SK-N-DZ (cell line): ENCODE measurements at places on chromosomes 16 and 17.
A peak's percentile ranks its signal among the peaks of the same experiment; 100 is the strongest.

- no peak for DNase-seq
These were observed 482.7 kb upstream of the EEF2KMT start for GRCh38 chr16:5580296-5580695.

DNA sequence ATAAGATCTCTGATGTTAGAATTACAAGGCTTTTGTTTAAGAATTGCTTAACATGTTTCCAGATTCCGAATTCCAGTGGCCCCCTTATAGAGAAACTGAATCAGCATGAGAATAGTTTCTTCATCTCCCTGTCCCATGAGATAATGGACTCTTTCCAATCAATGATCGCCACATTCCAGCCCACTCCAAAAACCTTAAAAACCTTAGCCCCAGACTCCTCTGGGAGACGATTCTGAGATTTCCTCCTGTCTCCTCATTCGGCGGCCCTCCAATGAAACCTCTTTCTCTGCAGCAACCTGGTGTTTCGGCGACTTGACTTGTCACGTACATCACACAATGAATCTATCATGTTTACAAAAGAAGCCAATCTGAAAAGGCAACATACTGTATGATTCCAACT, 197.1 kb upstream of the PSMD7 start:
- DNase-seq: no peak

GRCh38 chr17:63557416-63557815, 7.1 kb downstream of the DCAF7 start:
- no peak for DNase-seq

DNA sequence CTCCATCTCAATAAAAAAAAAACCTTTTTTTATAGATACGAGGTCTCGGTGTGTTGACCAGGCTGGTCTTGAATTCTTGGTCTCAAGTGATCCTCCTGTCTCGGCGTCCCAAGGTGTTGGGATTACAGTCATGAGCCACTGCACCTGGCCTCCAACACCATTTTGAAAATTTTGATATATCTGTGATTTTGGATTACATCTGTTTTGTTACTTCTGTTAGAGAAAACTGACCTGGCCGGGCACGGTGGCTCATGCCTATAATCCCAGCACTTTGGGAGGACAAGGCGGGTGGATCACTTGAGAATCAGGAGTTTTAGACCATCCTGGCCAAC, 18.6 kb downstream of the RMI2 start:
- DNase-seq: no peak

- peak; percentile 60 for DNase-seq
These were observed 102.6 kb upstream of the CREBBP start for GRCh38 chr16:3983081-3983520.

DNA sequence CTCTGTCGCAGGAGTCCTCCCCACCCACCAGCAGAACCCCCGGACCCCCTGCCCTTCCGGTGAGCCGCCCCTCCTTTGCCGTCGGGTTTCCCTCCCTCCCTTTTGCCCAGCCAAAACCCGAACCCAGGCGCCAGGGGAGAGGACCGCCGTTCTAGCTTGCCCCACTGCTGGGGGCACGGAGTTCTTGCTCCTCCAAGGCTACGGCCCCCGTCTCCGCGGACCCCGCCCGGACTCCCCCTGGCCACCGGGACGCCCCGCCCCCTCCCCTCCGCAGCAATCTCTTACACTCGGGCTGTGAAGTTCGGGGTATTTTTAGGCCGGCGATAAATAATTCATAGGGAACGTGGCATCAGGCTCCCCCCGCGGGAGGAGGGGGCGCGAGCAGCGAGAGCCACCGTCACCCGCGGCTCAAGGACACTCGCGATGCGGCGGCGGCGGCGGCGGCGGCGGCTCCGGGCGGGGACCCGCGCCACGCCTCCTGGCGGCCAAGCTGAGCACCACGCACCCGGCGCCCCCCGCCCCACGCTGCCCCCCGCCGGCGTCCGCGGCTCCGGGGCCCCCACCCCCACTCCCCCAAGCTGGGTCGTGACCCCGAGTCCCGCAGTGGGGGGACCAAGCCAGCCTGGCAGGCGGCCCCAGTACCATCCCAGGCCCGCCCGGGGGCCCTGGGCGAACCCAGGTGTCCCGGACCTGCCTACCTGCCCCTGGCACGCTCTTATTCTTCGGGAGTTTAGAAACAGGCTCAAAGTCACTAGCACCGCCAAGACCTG, at the start of gene GRIN2C:
TSS of gene GRIN2C (minus strand) at position 427 of the 770 bp plus-strand sequence. CDS start 4,793 bp downstream, outside the sequence.
- DNase-seq: no peak

GRCh38 chr16:88507231-88507743, 54.2 kb downstream of the ZFPM1 start:
- DNase-seq: no peak

- peak; percentile 3 for DNase-seq
These were observed 488.9 kb downstream of the SHISA9 start for GRCh38 chr16:13390093-13390985.

- no peak for DNase-seq
These were observed 84.3 kb downstream of the KSR1 start for GRCh38 chr17:27540318-27541101.
